SK-MEL-5 (cell line): ENCODE measurements at places on chromosomes 6 and 20. TPM values are rescaled to one million over a fixed set of nuclear protein-coding genes. Genes with fewer than 3 reads are reported as not detected.

GRCh38 chr6:52415917-52416628 lies 4.1 kb upstream of the EFHC1 start:
- no peak for DNase-seq

CDH22 gene
- total RNA-seq: not detected in 2 replicates

DNA sequence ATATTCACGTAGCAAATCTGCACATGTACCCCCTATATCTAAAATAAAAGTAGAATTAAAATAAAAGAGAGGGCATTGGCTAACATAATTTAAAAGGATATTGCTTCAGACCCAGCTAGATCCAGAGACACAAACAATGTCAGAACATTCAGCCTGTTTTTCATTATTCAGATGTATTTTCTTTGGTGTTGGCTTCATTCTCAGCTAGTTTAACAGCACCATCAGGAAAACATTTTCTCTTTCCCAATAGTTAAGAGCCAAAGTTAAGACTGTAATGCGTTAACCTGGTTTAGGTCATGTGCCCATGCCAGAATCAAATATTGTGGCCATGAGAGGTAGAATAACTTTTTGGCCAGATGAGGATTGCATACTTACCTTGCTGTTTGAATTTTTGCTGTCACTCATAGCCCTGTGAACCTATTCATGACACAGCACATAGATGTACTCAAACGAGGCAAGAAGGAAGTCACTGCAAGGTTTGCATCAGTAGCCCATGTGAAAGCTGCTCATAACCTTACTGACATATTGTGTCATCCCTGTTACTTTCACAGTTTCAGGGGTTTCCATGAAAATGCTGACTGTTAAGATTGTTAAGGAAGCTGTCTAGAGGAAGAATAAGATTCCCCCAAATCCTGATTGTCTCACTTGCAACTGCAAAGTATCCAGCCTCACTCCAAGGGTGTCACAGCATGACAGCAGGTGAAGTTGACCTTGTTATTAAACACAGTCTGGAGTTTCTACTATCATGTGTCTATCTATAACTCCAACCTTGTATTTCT lies 233.1 kb downstream of the PACRG start:
- DNase-seq: no peak

DNA sequence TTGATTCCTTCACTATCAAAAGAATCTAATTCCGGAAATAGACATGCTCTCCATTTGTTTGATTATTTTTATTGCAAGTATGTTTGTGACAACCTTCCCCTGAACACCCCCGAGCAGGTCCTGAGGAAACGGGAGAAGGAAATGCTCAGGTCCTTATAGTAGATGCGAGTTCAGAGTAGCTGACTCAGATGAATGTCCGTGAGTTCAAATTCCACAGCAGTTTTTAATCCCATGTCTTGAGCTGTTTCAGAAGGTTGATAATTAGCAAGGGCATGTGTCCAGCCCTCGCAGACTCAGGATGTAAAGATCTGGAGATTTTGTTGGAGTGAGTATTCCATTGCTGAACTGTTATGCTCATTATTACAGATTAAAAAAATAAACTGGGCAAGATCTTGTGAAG lies 169.3 kb downstream of the BCAS1 start:
- DNase-seq: no peak

- peak; percentile 9 for DNase-seq
Measured at GRCh38 chr6:37099442-37099841, 70.5 kb upstream of the PIM1 start.

PEX7 gene
- 9.6 and 11.1 TPM in 2 replicates for total RNA-seq

DNA sequence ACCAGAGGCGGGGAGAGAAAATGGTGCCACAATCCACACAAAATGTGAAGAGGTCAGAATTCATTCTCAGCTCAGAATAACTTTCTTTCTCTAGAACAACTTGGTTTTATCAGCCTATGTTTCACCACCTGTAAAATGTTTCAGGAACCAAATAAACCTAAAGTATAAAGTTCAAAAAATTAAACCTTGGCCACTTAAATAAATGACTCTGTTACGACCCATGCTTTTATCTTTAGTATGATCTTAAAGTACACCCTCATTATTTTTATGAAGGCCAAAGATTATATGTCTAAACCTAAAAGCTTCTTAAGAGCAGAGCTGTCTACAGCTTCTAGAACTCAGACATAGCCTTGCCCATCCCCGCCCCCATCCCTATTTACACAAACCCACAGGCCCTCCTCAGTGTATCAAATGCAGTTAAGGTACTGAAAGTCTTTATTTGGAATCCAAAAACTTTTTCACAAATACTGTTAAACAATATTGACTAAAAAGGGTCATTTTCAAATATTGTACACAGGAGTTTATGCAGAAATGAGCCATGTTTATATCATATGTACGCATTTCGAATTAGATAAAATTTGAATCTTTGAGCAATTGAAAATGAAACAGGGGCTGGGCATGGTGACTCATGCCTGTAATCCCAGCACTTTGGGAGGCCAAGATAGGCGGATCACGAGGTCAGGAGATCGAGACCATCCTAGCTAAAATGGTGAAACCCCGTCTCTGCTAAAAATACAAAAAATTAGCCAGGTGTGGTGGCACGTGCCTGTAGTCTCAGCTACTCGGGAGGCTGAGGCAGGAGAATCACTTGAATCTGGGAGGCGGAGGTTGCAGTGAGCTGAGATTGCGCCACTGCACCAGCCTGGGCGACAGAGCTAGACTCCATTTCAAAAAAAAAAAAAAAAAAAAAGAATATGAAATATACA lies 5.7 kb upstream of the NHSL1 start:
- no peak for DNase-seq

DNA sequence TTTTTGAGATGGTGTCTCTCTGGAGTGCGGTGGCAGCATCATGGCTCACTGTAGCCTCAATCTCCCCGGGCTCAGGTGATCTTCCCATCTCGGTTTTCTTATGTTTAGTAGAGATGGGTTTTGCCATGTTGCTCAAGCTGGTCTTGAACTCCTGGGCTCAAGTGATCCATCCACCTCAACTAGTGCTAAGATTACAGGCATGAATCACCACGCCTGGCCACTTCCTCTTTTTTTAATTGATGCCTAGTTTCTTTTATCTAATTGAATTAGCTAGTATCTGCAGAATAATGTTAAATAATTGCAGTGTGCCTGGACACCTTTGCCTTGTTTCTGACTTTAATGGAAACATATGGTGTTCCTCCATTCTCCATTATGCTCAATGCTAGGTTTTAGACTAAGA lies 38.4 kb upstream of the SLC22A16 start:
- DNase-seq: no peak

- no peak for DNase-seq
Measured at GRCh38 chr20:51381557-51381956, 161.0 kb downstream of the NFATC2 start.

- peak; percentile 61 for DNase-seq
Measured at GRCh38 chr6:119147101-119148053, 68.9 kb upstream of the FAM184A start.

BPI gene
- not detected in 2 replicates for total RNA-seq

GRCh38 chr20:13799040-13799439 lies 14.2 kb downstream of the NDUFAF5 start:
- no peak for DNase-seq

HCK gene
- not detected in 2 replicates for total RNA-seq

STMND1 gene
- not detected in 2 replicates for total RNA-seq

DNA sequence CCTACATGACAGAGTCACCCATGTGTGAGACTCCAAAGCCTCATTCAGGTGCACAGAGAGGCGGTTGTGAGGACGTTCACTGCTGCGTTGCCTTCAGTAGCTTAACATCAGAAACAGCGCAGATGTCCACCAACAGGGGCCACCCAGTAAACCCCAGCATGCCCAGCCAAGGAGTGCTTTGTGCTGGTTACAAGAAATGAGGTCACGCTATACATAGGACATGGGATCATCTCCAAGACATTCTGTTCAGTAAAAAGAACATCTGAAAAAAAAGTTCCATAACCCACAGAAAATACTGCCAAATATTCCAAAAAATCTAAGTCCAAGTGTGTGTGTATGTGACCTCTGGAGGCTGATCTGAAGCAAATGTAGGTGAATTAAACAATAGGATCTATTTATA lies 16.0 kb downstream of the SLC52A3 start:
- no peak for DNase-seq

DNA sequence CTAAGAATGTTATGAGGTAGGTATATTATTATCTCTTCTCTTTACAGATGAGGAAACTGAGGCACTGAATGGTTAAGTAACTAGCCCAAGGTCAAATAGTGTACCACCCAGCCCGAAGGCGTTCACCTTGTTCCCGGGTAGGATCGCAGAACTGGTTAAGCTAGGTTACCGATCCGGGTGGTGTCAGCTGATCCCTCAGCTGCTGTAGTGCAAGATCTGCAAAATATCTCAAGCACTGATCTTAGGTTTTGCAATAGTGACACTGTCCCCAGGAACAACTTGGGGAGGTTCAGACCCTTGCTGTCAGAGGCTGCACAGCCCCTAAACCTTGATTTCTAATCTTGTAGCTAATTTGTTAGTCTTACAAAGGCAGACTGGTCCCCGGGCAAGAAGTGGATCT lies 28.1 kb downstream of the SLC52A3 start:
- DNase-seq: no peak

DEF6 gene
- 0.45 and 0.71 TPM in 2 replicates for total RNA-seq

DNA sequence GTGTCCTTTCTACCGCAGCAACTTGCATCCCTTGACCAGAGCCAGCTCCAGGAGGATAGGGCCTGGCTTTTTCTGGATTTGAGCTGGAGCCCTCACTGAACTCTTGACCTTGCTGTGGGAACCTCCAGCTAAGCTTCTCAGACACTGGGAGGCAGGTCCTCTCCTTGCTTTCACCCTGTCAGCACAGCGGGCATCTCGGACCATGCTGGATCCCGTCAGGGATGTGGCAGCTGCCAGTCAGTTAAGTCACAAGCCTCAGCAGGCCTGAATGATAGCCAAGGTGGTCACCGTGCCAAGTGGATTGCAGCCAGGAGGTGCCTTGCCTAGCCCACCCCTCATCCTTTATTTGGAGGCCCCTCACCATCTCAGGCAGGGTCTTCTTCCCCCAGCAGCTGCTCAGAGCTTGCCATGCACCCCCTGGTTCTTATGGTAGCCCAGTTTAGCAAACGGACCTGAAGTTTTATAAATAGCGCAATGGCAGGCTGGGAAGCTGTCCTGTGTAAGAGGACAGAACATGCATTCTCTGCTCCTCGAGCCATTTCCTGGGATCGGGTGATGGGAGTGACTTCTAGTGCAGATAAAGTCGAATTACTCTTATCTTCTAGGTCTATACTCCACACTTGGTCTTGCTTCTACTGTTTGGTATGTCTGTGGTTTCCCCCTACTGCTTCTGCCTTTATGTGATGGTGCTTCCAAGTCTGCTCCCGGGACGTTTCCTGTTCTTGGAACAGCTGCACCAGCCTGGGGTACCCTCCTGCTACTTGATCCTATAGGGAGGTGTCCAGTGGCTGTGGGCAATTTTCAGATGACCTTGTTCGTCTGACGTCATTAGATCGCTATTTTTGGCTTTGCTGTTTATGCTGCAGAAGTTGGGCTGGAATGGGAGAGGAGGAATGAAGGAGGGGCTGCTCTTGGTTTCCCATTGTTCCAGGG lies 7.1 kb upstream of the MYLK2 start:
- DNase-seq: peak; percentile 36

DNA sequence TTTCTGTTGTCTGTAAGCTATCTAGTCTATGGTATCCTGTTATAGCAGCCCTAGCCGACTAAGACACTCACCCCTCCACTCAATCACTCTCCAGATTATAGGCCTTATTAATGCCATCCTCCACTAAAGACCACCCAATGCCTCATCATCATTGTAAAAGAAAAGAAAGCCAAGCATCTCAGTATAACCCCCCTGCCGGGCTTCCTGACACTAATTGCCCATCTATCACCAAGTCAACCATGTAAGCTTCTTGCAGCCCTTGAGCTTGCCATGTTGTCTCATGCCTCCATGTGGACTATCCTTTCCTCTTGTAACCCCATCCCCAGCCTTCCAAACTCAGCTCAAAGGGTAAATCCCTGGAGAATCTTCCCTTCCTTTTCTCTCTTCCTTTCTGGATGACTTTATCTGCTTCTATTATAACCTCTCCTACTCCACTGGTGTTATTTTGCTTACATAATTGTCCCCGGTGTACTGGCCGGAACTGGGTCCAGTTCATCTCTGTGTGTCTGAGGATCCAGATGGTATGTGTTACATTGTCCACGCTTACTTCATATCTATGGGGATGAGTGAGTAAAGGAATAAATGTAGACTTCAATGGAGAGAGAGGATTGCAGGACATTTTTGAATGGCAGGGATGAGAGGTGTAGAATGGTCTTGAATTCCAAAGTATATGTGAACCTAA lies 202.9 kb upstream of the SOX4 start:
- no peak for DNase-seq

- peak; percentile 79 for DNase-seq
Measured at GRCh38 chr20:51700809-51701285, 67.3 kb downstream of the ATP9A start.

DNA sequence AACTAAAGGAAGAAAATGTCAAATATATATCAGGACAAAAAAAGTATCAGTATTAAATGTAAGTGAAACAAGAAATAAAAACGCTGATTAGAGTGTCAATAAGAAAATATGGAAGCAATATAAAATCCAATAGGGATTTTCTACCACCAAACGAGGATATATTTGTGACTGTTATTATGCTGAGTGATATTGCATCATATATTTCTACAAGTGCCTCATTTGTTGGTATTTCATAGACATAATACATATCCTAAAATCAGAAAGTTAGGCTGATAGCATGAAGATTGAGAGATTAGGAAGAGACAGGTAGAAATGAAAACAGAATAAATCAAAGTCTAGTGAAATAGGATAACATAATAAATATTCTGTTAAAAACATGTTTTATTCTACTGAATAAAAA lies 429.2 kb upstream of the IRAK1BP1 start:
- no peak for DNase-seq

TRIM15 gene
- total RNA-seq: not detected in 2 replicates

DNA sequence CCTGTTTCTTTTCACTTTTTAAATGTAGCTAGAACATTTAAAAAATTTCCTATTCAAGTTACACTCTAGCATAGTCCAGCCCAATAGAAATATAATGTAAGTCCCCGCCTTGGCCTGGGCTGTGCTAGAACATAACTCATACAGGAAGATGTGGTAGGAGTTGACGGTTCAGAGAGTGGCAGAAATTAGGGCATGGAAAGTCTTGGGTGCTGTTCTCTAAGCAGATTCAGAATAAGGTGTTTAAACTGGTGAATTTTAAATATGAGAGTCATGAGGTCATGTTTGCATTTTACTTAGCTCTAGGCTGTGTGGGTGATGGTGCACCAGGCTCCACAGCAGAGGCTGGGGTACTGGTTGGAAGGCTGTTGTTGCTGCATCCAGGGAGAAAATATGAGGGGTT lies 256.5 kb downstream of the FARS2 start:
- no peak for DNase-seq

DNA sequence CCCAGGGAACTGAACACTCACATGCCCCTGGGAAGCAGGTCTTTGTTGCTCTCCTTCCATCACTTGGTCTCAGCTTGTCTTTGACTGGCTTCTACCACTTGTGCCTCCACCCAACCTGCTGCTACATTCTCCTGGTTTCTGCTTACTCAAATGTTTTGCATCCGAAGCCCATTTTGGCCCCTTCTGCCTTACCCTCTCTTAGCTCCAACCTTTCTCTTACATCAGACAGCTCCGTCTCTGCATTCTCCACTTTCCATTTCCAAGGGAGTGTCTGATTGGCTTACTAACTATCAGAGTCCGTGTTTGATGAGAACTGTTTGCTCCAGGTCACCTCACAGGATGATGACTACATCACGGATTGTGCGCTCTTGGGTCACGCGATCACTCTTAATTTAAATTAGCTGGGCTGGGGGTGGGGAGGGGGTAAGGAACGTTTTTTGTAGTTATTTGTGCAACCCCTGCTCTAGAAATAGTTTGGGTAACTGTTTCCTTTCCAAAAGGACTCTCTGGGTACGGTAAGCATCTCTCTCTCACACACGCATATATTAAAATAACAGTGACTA lies 844 bp upstream of the ABRACL start:
- DNase-seq: peak; percentile 55

GRCh38 chr6:28742668-28743270 lies 181.0 kb downstream of the TRIM27 start:
- peak; percentile 93 for DNase-seq
